ENCODE measurements at places on chromosomes 3 and 15.

DNA sequence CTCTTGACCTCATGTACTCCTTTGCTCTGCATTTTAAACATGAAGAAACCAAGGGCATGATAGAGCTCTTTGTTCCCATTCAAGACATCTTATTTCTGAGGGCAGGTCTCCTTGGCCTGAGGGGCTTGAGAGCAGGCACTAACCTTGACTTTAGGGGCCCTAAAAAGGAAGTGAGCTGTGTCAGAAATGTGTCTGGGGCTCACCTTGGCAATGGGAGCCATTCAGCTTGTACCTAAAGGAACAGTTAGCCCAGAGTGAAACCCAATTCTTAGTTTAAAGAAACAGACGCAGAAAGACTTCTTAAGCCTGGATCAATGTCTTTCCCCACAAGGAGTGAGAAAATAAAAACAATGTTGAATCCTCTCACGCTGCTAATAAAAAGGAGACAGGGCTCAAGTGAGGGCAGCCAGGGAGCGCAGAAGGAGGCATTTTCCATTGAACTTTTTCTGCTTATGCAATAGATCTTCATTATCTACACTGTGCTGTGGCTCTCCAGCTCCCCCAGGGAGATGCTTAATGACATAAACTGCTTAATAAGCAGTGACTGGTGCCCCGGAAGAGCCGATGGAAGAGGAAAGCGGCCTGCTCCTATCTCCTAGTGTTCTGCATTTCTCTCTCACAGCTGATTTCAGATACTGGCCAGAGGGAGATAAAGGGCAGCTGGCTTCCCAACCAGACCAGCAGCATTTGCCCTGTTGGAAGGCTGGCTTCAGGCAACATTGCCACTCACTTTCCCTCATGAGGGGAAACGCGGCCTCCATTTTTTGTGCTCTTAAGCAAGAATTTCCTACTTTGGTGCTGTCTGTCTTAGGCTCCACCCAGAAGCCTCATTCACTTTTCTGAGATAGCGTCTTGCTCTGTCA is 152.0 kb downstream of the OPA1 start:
- no peak for DNase-seq

DNA sequence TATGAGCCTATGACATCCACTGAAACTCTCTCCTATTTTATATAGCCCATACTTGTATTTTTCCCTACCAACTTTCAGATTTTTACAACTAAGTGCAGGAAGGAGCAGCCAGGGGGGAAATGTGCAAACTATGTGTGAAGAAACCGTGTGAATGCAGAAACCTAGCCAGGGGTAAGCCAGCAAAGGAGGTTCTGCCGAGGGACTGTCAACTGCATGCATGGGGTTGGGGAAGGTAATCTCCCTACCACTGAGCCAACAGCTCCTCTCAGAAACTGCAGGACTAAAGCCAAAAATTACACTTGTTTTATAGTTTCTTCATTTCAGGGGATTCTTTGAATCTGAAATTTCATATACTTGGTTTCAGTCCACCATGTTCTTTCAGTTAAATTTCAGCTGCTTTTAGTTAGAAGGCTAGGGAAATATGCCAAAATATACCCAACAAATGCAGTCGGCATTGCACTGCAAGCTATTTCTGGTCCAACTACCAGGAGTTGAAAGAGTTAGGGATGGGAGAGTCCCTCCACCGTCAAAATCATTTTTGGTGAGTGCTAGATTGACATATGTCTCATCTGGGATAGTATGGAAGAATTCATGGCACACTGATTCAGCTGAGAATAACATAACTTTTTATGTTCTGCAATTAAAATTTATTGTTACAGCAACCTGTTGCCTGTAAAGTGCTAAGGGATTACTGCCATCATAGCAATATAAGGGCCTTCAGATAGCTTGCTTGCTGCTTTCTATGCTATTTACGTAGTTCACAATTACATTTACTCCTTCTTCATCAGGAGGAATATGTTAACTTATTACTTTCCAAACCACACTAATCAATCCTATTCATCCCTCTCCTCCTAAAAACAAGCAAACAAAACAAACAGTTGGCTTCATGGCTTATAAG is 904.2 kb downstream of the ROBO1 start:
- DNase-seq = no peak

DNA sequence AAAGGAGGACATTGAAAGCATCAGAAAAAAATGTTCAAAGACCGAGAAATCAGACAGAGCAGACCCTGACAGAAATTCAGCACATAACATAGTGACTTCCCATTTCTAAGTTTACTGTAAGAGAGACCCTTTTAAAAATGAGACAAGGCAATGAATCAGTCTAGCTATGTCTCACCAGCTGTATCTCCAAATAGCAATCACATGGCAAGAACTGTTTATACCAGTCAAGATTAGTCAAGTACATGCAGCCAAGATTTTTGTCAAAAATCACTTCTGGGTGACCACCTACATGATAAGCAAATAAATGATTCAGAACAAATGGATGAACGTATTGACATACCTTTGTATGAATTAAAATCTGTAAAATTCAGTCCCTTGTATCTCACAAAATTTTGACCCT is 138.0 kb downstream of the DTWD1 start:
- DNase-seq = no peak

GRCh38 chr15:74420193-74420905 is 13.4 kb downstream of the SEMA7A start:
- no peak for DNase-seq
